ENCODE measurements at places on chromosomes 2 and 18.

GRCh38 chr2:65024149-65024829, 31.9 kb upstream of the CEP68 start:
- no peak for DNase-seq

- no peak for DNase-seq
These were observed 643 bp upstream of the DTNB start for GRCh38 chr2:25674077-25674362.

DNA sequence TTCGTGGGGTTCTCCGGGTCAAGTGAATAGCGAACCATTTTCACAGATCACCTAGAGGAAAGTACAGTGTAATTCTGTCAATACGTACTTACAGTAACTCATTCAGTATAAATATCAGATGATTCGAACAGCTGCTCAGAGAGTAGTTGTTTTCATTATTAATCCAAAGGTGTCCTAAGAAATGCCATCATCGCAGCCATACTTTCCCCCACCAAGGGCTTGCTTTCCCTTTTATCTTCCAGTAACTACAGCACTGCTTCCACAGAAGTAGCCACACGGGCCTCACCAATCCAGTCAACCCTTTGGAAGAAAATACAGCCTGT, 4.5 kb upstream of the C18orf32 start:
- DNase-seq, result no peak

DNA sequence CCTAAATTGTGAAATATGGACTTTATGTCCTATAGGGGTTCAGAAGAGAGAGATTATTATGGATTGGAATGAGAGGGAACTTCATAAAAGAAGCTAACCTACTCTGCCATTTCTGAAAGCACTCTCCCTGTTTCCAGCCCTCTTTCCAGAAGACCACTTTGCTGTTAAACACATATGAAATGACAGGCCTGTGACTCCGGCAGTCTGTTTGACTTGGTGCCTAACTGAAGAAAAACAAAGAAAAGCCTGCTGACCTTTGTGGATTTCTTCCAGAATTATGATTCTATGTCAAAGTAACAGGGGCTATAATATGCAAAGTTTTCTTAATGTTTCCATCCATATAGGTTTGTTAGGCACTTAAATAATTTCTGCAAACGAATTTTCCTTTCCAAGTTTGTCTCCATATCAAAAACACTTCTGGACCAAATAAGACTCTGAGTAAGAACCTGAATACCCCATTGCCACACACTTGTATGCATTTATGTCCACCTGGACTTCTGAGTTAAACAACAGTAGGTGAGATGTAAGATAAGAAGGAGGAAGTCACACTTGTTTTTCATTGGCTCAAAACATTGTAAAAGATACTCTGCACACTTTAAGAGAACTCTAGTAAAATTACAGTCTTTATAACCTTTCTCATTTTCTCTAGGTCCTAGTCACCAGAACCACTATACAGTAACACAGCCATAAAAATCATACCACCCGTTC, 111.7 kb downstream of the PIEZO2 start:
- no peak for DNase-seq

GRCh38 chr2:165790466-165790865, 3.6 kb downstream of the GALNT3 start:
- DNase-seq, result no peak

GRCh38 chr2:241719093-241719492, 15.3 kb upstream of the D2HGDH start:
- DNase-seq, result no peak

DNA sequence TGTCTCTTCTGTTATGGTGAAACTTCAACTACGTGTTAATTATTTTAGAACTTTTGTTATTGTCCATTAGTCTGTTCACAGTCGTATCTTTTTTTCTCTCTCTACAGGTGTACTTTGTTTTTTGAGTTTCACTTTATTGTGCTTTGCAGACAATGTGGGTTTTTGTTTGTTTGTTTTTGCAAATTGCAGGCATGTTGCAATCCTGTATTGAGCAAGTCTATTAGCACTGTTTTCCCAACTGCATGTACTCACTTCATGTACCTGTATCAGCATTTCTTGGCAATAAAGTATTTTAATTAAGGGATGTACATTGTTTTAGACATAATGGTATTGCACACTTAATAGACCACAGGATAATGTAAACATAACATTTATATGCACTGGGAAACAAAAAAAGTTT, 99.1 kb upstream of the FAM110C start:
- no peak for DNase-seq
